ENCODE measurements at places on chromosomes 12 and 14.

- no peak for DNase-seq
Observed at GRCh38 chr12:101775816-101776215, 36.6 kb upstream of the SYCP3 start.

DNA sequence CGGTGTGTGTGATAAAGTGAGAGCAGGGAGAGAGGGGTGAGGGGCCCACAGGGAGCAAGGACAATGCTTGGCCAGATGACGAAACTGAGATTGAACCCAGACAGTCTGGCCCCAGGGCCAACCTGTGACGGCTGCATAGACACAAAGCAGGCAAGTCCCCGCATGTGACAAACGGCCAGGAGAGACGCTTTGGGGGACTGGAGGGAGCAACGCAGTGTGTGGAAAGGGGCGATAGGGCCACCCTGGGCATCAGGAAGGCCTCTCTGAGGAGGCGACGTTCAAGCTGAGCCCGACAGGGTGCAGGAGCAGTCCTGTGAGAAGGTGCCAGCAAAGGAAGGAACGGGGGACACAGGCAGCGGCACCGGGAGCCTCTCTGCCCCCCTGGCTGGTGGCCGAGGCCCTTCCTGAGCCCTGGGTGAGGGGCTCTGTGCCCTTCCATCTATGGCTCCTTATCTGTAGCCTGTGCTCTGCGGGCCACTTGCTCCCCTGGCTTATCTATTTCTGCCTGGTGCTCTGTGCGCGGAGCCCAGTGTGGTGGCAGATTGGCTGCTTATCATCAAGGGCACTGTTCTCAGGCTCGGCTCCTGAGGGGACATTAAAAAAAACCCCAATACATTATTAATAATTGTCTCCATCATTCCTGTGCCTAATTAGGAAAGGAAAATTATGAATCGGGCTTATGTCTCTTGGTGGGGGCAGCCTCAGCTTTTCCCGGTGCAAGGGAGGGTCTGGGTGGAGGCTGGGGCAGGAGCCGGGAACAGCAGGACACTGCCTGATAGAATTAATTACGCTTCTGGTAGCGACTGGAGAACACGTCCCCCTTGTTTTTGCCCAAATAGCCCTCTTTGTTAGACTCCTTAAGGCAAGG lies 39.8 kb downstream of the PRIMA1 start:
- no peak for DNase-seq

DNA sequence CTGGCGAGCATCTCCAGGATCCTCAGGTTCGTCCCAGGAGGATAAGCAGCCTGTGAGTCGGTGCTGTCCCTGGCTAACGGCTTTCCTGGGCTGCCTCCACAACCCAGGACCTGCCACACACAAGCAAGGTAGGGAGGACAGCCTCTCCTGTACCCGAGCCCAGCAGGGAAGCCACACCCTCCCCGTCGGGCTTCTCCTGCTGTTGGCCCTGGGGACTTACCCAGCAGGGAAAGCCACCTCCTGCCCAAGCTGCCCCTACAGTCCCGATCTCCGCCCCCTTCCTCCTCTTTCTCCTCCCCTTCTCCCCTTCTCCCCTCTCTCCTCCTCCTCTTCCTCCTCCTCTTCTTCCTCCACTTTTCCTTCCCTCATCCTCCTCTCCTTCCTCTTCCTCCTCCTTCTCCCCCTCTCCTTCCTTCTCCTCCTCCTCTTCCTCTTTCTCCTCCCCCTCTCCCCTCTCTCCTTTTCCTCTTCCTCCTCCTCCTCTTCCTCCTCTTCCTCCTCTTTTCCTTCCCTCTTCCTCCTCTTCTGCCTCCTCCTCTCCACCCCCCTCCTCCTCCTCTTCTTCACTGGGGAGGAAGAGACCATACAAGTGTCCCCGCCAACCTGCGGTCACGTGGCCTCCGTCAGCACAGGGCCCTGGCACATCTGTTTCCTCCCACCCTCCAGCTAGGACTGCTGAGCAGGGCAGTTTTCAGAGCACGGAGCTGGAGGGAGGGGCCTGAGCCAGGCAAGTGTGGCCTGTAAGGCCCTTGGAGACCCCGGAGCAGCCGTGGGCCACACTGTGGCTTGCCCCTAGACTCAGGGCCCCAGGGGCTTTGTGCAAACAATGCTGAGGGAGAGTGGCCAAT lies 17.3 kb upstream of the RFLNA start:
- DNase-seq: no peak

DNA sequence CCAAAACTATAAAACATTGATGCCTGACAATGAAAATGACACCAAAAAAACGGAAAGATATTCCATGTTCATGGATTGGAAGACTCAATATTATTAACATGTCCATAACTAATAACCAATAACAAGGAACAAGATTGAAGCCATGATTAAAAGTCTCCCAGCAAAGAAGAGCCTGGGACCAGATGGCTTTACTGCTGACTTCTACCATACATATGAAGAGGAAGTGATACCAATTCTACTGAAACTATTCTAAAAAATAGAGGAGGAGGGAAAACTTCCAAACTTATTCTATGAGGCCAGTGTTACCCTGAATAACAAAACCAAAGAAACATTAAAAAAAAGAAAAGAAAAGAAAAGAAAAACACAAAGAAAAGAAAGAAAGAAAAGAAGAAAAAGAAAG lies 54.6 kb upstream of the ATF7IP start:
- no peak for DNase-seq

GRCh38 chr12:114265036-114265435 lies 140.9 kb downstream of the TBX5 start:
- DNase-seq: no peak

- peak; percentile 37 for DNase-seq
Observed at GRCh38 chr14:95522556-95522955, 6.1 kb upstream of the SYNE3 start.

DNA sequence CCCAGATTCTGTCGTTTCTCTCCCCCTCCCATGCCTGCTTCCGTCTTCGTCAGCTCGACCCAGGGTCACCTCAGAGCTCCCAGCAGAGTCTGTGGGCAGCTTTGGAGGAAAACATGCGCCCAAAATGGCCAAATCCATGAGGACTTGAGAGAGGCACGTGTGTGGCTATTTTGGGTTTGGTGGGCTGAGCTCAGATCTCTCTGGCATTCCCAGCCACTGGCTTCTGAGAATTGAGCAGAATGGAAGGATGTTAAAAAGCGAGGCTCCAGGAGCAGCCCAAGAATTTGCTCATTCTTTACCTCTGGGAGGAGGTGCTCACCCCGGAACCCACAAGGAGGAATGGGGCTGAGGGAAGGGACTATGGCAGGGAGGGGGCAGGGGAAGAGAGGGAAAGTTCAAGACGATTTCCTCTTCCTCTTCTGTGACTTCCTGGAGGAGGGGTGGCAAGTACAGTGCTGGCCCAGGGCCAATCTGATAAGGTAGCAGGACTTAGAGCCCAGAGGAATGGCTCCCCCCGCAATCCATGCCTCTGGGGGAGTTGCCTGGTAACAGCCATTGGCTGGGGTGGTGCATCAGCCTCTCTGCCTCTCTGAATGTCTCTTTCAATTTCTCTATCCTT lies 20.1 kb downstream of the TSPAN9 start:
- no peak for DNase-seq

GRCh38 chr12:50061171-50061570 lies 3.8 kb downstream of the ASIC1 start:
- no peak for DNase-seq

DNA sequence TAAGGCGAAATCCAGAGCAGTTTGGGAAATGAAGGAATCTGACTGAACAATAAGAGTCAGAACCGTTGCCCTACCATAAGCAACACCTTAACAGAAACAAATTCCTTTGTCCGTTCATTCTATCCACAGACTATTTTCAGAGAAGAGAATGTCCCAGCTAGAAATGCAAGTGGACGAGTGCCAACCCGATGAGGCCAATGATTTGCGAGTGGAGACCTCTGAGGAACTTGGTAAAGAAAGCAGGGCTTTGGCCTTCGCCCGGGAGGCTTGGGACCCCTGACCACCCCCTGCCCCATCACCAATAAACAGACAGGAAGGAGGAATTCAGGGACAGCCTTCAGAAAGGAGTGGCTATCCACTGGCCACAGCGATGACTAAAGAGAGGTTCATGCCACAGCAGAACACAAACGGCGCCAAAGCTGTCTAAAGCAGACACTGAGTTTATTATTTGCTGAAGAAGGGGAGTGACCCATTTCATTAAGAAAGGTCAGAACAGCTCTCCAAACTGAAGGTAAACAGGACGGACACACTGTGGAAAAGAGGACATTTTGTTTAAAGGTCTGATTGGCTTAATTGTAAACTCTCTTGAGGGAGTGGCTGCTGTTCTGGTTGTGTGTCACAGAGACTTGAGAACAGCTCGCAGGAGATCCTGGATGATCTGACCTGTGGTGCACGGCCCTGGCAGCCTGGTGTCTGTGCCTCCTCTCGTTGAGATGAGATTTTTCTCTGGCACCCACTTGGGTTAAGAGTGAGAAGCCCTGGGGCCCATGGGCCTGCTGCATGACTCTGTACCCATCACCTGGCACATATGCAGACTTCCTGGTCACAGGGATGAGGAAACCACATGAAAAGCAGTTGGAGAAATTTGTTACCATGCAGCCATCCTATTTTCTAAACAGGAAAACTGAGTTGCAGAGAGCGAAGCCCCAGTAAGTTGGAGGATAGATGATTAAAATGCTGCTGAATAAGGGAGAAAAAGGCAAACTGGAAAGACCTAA lies 142.0 kb upstream of the PZP start:
- DNase-seq: no peak

- DNase-seq: peak; percentile 92
Observed at GRCh38 chr14:104650057-104650980, 39.1 kb upstream of the INF2 start.

GRCh38 chr14:89534902-89535685 lies 118.1 kb upstream of the FOXN3 start:
- DNase-seq: no peak

DNA sequence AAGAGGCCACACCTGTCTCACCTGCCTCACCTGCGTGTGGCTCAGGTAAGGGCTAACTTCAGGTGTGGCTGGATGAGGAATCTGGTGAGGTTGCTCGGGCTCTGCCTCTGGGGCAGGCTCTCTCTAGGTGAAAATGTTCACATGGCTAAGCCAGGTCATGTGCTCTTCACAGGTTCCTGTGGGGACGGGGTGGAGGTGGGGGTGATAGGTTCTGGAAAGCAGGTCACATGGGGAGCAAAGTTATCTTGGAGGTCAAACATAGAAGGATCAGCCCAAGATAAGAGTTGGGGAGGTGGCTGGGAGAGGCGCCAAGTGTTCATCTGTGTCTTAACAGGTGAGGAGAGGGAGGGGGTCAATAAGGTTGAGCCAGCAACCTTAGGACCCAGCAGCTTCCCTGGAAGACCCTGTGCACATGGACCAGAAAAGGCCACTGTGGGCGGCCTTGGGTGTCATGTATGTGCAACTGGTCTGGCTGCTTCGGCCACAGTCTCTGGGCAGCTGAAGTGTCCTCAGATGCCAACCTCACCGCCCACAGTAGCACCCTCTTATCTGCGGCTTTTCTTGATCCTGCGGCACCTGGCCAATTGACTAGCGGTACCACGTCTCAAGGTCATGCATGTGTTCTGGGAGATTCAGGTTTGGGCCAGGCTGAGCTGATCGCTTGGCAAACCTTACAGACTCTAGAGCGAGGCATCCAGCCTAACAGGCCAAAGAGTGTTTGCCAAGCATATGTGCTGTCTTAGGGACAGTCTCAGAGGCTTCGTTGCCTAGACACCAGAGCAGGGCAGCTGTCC lies 60.5 kb downstream of the CACNA1C start:
- no peak for DNase-seq

- DNase-seq: no peak
Observed at GRCh38 chr14:100979780-100980179, 76.3 kb upstream of the RTL1 start.

DNA sequence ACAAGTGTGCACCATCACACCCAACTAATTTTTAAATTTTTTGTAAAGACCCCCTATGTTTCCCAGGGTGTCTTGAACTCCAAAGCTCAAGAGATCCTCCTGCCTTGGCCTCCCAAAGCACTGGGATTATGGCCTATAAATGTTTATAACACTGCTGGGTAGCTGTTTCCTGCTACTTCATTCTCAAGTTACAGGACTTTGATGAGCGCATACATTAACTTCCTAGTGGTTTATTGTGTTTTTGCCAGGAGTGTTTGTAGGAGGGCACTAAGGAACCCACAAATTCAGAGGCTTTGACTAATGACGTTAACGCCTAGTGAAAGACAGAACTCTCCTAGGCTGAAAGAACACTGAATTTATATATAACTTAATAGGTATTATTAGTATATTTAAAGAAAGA lies 15.2 kb upstream of the NAA30 start:
- DNase-seq: no peak

- DNase-seq: no peak
Observed at GRCh38 chr14:35250319-35250718, 41.9 kb upstream of the PSMA6 start.

- DNase-seq: no peak
Observed at GRCh38 chr14:84456946-84457345, 1073.0 kb upstream of the FLRT2 start.

DNA sequence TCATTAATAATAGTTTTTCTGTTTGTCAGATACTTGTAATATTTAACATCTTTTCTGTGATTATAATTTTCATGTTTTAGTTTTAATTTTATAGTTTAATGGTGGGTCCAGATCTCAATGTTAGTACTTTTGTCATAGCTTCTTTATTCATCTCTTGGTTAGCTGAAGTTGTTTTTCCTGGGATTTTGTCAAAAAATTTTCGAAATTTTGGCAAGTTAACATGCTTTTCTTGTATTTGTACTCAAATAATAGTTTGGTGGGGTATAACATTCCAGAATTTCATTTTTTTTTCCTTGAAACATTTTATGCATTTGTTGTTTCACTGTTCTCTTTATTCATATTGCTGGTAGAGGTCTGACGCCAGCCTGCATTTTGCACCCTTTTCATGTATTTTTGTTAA lies 45.5 kb downstream of the KTN1 start:
- DNase-seq: no peak

DNA sequence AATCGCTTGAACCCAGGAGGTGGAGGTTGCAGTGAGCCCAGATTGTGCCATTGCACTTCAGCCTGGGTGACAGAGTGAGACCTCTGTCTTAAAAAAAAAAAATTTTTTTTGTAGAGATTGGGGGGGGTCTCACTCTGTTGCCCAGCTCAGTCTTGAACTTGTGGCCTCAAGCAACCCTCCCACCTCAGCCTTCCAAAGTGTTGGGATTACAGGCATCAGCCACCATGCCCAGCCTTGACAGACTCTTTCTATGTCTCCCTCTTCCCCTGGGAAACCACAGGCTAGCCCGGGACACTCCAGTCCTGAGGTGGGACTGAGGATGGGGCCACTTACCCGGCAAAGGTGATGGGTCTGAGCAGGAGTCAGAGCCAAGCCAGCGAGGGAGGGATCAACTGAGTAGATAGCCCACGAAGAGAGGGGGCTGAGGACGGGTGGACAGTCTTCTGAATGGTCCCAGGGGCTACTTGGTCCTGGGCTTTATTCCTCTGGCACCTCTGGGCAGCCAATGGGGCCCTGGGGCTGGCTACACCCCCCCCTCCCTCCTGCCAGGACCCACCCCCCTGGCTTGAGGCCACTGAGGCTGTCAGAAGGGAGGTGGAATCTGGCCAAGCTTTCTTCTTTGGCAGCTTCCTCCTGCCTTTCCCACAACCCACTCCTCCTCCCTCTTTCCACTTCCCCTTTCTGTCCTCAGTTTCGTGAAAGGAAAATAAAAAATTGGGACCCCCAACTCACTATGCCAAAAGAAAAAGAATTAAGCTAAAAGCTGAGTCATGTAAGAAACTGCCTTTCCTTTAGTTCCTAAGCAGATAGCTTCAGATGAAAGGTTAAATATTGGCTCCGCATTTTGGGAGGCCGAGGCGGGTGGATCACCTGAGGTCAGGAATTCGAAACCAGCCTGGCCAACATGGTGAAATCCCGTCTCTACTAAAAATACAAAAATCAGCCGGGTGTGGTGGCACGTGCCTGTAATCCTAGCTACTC lies at the start of gene SDS:
Gene SDS (minus strand): TSS at position 453 of the 981 bp plus-strand sequence. CDS start 4,179 bp downstream, outside the sequence.
- no peak for DNase-seq

GRCh38 chr12:98465950-98466602 lies 49.3 kb upstream of the TMPO start:
- peak; percentile 28 for DNase-seq

All from activated CD8-positive, alpha-beta memory T cell treated with anti-CD3 and anti-CD28 coated beads, Interleukin-2, amount 50 U/mL, for 48 hours (primary cell).